Transverse colon (tissue), 4 donors: ENCODE measurements at places on chromosomes 12 and 14. TPM values are rescaled to one million over a fixed set of nuclear protein-coding genes. Genes with fewer than 3 reads are reported as not detected.

DNA sequence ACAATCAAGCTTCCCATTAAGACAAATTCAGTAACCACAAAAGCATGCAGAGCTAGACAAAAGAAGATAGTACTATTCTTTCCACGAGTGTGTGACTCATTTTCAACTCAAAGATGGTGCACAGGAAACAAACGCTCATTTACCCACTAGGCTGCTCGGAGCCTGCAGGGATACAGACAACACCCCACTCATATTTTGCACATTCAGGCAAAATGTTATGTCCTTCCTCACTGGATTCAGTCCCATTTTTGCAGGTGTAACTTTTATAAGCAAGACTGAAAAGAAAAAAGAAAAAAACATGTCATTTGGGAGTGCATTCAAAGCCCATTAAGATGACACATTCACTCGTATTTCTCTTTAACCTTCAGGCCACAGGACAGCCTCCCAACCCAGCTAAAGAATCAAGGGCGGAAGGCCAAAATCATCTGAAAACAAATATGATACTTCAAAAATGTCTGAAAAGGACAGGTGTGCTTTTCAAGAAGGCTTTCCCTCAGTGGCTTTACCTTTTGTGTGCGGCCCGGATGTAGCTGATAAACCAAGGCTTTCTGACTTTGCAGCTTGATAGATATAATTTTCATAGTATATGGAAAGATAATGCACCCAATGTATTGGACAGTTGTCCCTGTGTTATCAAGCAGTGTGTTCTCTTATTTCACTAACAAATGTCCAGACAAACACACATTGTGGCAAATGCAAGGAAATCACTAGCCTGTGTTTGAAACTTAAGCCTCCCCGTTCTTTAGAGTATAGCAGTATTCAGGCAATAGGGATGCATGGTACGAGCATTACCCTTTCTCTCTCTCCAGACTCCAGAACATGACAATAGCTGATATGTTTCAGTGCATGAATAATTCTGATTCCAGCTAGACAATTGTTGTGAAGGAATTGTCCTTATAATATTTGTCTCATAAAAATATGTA, 147.8 kb upstream of the KRR1 start:
- H3K4me3 ChIP-seq: no peak overlapping the region
- no peak for DNase-seq
- H3K4me1 ChIP-seq: no peaks in the 10 kb centered on the region
- no peaks in the 10 kb centered on the region for H3K27me3 ChIP-seq
- no peaks in the 10 kb centered on the region for H3K36me3 ChIP-seq

GRCh38 chr12:10614056-10614370, 604 bp upstream of the MAGOHB start:
- no peaks in the 10 kb centered on the region for H3K36me3 ChIP-seq
- peak overlapping the region; percentile 96 for H3K4me3 ChIP-seq
- H3K27me3 ChIP-seq: no peaks in the 10 kb centered on the region

GRCh38 chr12:26047401-26048226, 77.2 kb downstream of the BHLHE41 start:
- no peak overlapping the region for H3K4me3 ChIP-seq
- no peaks in the 10 kb centered on the region for H3K27me3 ChIP-seq
- H3K4me1 ChIP-seq: no peaks in the 10 kb centered on the region
- DNase-seq: no peak
- H3K36me3 ChIP-seq: no peaks in the 10 kb centered on the region

GRCh38 chr12:98724384-98725155, 79.5 kb downstream of the APAF1 start:
- no peak overlapping the region for H3K27ac ChIP-seq
- no peaks in the 10 kb centered on the region for H3K27me3 ChIP-seq
- H3K4me1 ChIP-seq: no peaks in the 10 kb centered on the region
- H3K36me3 ChIP-seq: peaks cover 38% of the 10 kb centered on the region
- DNase-seq: no peak

- no peaks in the 10 kb centered on the region for H3K27me3 ChIP-seq
- H3K36me3 ChIP-seq: no peaks in the 10 kb centered on the region
- H3K4me3 ChIP-seq: no peak overlapping the region
- DNase-seq: no peak
- peaks cover 7% of the 10 kb centered on the region for H3K4me1 ChIP-seq
Measured at GRCh38 chr12:10400829-10401228, 8.7 kb downstream of the KLRC4 start.

DNA sequence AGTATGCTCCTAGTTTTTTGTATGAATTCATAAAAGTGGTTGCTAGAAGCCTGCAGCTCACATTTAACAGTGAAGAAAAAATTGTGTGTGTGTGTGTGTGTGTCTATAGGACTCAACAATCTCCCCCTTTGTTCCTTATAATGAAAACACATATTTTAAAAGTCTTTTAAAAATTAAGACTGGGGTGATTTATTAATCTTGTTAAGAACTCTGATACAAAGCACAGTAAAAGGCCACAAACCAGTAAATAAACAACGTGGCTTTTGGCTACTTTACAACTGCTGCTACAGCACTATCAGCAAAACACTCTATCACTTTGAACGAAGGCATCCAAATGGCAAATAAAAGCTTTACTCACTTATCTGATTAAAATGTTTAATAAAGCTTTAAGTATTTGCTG, 594 bp upstream of the VCPKMT start:
- H3K27me3 ChIP-seq: no peaks in the 10 kb centered on the region
- peak overlapping the region; percentile 87 for H3K4me3 ChIP-seq
- peak overlapping the region; percentile 94 for H3K27ac ChIP-seq
- peaks cover 15% of the 10 kb centered on the region for H3K4me1 ChIP-seq

DNA sequence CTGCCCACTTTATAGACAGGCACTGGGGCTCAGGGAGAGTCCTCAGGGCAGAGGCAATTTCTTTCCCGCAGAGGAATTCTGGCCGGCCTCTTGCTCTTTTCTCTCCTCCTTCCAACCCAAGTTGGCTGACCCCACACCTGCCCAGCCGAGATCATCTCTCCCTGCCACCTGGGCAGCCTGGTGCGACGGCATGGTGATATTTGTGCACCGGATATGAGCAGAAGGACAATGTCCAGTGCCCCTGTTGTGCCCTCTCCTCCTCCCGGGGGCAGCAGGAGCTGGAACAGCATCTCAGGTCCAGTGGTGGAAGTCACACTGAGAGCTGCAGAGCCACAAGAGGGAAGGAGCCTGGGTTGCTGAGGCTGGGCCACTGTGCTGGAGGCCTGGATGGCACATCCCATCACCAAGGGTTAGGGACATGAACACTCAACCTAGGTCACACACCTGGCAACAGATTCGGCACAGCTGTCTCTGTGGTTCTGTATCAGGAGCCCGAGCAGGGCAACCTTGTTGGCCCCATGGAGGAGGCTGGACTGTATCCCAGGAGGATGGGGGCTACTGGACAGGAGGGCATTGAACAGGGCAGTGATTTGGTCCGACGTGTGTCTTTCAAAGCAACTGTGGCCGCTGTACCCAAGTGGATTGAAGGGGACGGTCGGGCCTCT, 57.7 kb upstream of the DIO3 start:
- H3K4me3 ChIP-seq: no peak overlapping the region
- DNase-seq: no peak
- H3K36me3 ChIP-seq: no peaks in the 10 kb centered on the region
- no peaks in the 10 kb centered on the region for H3K27me3 ChIP-seq

DNA sequence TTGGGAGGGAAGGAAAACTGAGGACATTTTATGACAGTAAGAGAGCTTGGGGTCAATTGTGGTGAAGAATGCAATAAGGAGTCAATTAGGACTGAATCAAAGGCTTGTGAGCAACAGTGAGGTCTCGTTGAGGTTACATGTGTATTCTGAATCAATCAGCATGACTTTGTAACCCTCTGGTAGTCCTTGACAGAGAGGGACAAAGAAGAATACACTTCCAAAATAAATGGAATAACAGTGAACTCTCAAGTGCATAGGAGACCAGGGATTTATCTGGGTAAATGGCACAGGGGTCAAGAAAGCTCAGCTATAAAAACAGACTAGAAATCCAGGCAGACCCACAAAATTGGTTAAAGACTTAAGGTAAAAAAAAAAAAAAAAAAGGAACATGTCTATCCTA, 85.1 kb upstream of the NAV3 start:
- no peak overlapping the region for H3K4me3 ChIP-seq
- no peaks in the 10 kb centered on the region for H3K4me1 ChIP-seq
- H3K36me3 ChIP-seq: no peaks in the 10 kb centered on the region

- no peak for DNase-seq
- no peaks in the 10 kb centered on the region for H3K27me3 ChIP-seq
- no peak overlapping the region for H3K27ac ChIP-seq
- H3K4me1 ChIP-seq: no peaks in the 10 kb centered on the region
- H3K4me3 ChIP-seq: no peak overlapping the region
Measured at GRCh38 chr14:90969531-90970166, 90.8 kb downstream of the RPS6KA5 start.

DNA sequence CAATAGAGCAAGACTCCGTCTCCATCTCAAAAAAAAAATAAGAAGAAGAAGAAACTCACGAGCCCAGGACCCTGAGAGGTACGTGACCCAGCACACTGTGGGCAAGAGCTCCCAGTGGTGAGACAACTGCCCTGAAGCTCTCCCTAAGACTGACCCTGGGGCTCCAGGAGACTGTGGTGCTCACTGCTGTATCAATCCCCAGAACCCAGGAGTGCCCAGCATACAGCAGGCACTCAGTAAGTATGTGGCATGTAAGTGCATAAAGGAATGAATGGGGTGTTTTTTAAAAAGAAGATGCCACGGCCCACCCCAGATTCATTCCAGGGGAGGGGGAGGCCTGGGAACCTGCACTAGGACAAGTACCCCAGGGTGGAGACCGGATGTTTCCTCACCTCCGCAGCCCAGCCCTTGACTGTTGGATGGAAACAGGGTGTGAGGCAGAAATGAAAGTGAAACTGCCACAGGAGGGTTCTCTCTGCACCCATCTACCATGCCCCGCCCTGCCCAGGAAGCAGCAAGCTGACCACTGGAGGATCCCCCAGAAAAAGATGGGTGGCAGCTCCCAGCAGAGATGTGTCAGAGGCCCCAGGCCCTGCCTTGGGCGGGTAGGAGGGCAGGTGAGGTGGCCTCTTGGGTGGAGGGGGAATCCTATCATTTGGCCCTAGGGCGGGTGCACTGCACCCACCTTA, 12.2 kb downstream of the ITPK1 start:
- H3K36me3 ChIP-seq: no peaks in the 10 kb centered on the region
- peak overlapping the region; percentile 53 for H3K27ac ChIP-seq
- peak overlapping the region; percentile 5 for H3K4me3 ChIP-seq

GRCh38 chr14:95341564-95341963, 21.9 kb upstream of the CLMN start:
- no peaks in the 10 kb centered on the region for H3K36me3 ChIP-seq
- H3K27ac ChIP-seq: peak overlapping the region; percentile 63
- H3K27me3 ChIP-seq: no peaks in the 10 kb centered on the region
- no peak overlapping the region for H3K4me3 ChIP-seq
- DNase-seq: no peak

DNA sequence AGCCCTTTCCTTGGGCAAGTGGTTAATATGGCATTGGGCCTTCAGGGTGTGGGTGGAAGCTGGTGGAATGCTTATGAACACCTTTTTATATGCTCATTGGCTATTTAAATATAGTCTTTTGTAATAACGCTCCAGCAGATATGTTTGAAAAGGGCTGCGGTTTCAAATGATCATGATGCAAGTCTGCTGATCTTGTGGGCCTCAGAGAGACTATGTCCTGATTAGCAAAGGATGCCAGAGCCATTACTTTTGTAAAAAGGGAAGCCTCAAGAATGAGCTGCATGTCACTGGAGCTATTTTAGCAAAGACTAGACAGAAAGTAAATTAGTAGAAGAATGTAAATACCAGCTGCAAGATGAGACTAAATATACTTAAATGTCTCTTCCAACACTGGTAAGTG, 200.5 kb downstream of the GXYLT1 start:
- H3K4me3 ChIP-seq: no peak overlapping the region
- no peaks in the 10 kb centered on the region for H3K4me1 ChIP-seq
- no peaks in the 10 kb centered on the region for H3K36me3 ChIP-seq
- no peak for DNase-seq

- DNase-seq: no peak
- H3K36me3 ChIP-seq: peaks cover 62% of the 10 kb centered on the region
- no peak overlapping the region for H3K27ac ChIP-seq
- H3K27me3 ChIP-seq: no peaks in the 10 kb centered on the region
Measured at GRCh38 chr14:21428930-21429329, 27.0 kb downstream of the CHD8 start.

- H3K4me1 ChIP-seq: peaks cover 8% of the 10 kb centered on the region
- peaks cover 84% of the 10 kb centered on the region for H3K27me3 ChIP-seq
- H3K27ac ChIP-seq: no peak overlapping the region
- no peaks in the 10 kb centered on the region for H3K36me3 ChIP-seq
Measured at GRCh38 chr12:1532375-1533165, 61.8 kb downstream of the FBXL14 start.

- H3K27ac ChIP-seq: no peak overlapping the region
- DNase-seq: no peak
- no peak overlapping the region for H3K4me3 ChIP-seq
- H3K27me3 ChIP-seq: no peaks in the 10 kb centered on the region
- H3K36me3 ChIP-seq: no peaks in the 10 kb centered on the region
Measured at GRCh38 chr14:79613625-79614024, 597.7 kb downstream of the DIO2 start.

- no peaks in the 10 kb centered on the region for H3K36me3 ChIP-seq
- no peak overlapping the region for H3K27ac ChIP-seq
- H3K27me3 ChIP-seq: no peaks in the 10 kb centered on the region
Measured at GRCh38 chr12:77835969-77836368, 5.3 kb downstream of the NAV3 start.

GRCh38 chr12:118175823-118176447, 40.0 kb downstream of the PEBP1 start:
- no peaks in the 10 kb centered on the region for H3K36me3 ChIP-seq
- no peaks in the 10 kb centered on the region for H3K4me1 ChIP-seq
- H3K27me3 ChIP-seq: no peaks in the 10 kb centered on the region
- no peak for DNase-seq
- no peak overlapping the region for H3K27ac ChIP-seq

- H3K27ac ChIP-seq: no peak overlapping the region
- no peaks in the 10 kb centered on the region for H3K36me3 ChIP-seq
- H3K4me1 ChIP-seq: no peaks in the 10 kb centered on the region
- no peaks in the 10 kb centered on the region for H3K27me3 ChIP-seq
Measured at GRCh38 chr12:117660896-117661295, 299.5 kb upstream of the NOS1 start.

The SLC16A7 gene
- total RNA-seq: 29.9 TPM

The DLK1 gene
- total RNA-seq: not detected

The ANKRD33 gene
- total RNA-seq: not detected

The ACOT4 gene
- total RNA-seq: 3.5 TPM

The HOXC5 gene
- 0.60 TPM for total RNA-seq

The SMCO2 gene
- not detected for total RNA-seq

The CCDC38 gene
- total RNA-seq: not detected

The LYZ gene
- total RNA-seq: 43.0 TPM

The PTPN21 gene
- total RNA-seq: 28.3 TPM
